ENCODE measurements at places on chromosomes 13 and 19. TPM values are rescaled to one million over a fixed set of nuclear protein-coding genes. Genes with fewer than 3 reads are reported as not detected.
A peak's percentile ranks its signal among the peaks of the same experiment; 100 is the strongest.

ADPRHL1 gene
- 1.1 TPM for polyA plus RNA-seq

PNMA8A gene
- polyA plus RNA-seq: 0.74 TPM

TMEM255B gene
- 1.9 TPM for polyA plus RNA-seq

ZNF571 gene
- 1.0 TPM for polyA plus RNA-seq

C5AR1 gene
- polyA plus RNA-seq: 0.42 TPM

ZNF415 gene
- 4.6 TPM for polyA plus RNA-seq

RGL3 gene
- polyA plus RNA-seq: 2.3 TPM

TDRD3 gene
- polyA plus RNA-seq: 8.0 TPM

SHISA7 gene
- not detected for polyA plus RNA-seq

APOC4 gene
- not detected for polyA plus RNA-seq

SELENOV gene
- not detected for polyA plus RNA-seq

DNA sequence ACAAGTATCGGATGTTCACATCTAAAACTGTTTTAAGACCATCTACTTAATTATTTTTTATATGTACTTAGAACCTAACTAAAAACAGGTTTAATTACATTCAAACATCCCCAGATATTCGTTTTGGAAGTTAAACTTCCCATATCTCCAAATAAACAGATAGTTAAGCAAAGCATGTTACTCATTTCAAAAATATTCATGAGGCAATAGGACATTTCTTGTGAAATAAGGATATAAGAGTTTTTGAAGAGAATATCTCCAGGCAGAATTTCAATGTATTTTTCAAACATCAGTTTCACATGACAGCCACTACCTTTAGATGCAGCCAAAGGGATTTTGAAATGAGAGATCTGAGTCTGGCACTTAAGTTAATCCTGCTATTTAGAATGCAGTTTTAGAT lies 697.5 kb downstream of the SLITRK1 start:
- DNase-seq: peak; percentile 31

DNA sequence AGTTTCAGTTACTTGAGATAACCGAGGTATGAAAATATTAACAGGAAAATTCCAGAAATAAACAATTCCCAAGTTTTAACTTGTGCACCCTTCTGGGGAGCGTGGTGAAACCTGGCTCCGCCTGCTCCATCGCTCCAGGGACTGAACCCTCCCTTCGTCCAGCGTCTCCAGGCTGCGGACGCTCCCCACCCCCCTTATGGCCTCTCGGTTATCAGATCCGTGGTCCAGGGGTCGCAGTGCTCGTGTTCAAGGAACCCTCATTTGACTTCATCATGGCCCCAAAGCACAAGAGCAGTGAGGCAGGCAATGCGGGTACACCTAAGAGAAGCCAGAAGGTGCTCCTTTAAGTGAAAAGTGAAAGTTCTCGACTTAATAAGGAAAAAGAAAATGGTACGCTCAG lies 71.1 kb downstream of the ATP11A start:
- no peak for DNase-seq

GRCh38 chr13:27041341-27041740 lies 130.3 kb downstream of the USP12 start:
- DNase-seq: no peak

- DNase-seq: no peak
Measured at GRCh38 chr19:53466726-53467484, 628 bp upstream of the ZNF813 start.

GRCh38 chr19:18282021-18282787 lies 782 bp upstream of the JUND start:
- DNase-seq: no peak

DNA sequence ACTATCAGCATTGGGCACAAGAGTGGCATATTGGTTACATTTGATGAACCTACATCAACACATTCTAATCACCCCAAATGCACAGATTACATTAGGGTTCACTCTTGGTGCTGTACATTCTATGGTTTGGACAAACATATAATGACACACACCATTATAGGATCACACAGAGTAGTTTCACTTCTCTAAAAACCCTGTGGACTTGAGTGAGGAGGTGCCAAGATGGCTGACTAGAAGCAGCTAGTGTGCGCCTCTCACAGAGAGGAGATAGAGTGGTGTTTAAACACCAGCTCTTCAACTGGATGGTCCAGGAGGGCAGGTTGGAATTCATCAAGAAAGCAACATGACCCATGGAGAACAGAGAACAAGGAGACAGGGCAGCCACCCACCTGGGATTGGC lies 265.6 kb downstream of the TDRD3 start:
- DNase-seq: no peak

DNA sequence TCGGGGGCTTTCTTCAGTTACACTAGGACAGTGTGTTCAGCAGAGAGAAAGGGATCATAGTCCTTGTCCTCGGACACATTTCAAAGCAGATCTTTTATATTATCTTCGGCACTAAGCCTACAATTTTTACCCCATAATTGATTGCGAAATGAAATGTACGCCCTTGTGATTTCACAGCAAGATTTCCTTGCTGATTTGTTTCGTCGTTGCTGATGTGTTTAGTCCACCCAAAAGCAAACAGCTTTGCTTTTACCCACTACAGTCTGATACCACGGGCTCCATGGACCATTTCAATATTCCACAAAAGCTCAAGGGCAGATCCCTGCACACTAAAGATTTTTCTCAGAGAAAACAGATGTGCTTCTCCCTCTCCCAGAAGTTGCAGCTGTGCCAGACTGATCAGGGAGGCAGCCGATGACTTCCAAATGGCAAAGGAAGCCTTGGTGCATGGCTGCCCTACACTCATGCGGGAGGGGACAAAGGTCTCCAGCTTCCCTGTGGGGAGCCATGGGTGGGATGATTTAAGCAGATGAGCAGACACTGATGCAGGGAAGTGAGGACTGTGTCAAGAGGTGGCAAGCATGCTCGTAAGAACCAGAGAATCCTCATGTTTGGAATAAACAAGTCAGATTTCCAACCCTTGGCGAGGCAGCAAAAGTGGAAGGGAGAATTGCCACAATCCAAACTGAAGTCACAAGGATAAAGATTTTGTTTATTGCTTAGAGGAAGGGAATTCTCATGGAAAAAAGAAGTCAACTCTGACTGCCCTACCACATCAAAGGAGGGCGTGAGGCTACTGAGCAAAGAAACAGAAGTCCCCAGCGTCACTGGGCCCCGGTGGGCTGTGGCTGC lies 81.1 kb downstream of the STK24 start:
- no peak for DNase-seq

GRCh38 chr13:25910991-25911419 lies 140.8 kb downstream of the SHISA2 start:
- DNase-seq: no peak

GRCh38 chr13:53112522-53112921 lies 83.9 kb downstream of the OLFM4 start:
- DNase-seq: no peak

DNA sequence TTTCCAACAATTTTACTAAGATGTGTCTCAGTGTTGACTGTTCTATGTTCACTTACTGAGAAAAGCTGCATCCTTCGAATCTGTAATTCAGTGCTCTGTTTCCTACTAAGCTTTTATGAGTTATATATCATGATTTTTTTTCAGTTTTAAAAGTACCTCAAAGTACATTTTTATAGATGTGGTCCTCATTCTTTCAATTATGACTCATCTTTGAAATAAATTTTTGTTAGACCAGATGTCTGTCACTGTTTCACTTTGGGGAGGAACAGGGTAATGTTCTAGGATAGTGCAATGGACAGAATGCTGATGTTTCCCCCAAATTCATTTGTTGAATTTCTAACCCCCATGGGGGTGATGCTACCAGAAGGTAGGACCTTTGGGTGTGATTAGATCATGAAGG lies 74.8 kb downstream of the NALCN start:
- DNase-seq: peak; percentile 34

- DNase-seq: no peak
Measured at GRCh38 chr13:72383646-72384045, 343.8 kb downstream of the MZT1 start.

- DNase-seq: no peak
Measured at GRCh38 chr13:100280681-100281080, 191.8 kb downstream of the PCCA start.

DNA sequence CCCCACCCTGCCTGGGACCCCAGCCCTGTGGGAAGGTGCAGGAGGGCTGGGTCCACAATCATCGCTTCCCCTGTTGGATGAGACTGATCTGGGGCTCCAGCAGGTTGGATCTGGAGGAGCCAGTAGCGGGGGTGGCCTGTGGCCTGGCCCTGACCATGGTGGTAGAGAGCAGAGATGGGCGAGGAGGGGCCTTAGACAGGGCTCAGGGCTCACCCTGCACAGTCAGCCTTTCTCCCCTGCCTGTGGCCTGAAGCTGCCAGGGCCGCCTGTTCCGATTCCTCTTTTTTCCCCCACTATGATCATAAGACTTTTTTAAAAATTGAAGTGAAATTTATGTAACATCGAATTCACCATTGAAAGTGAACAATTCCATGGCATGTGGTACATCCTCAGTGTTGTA lies 18.2 kb downstream of the SIN3B start:
- DNase-seq: no peak

- no peak for DNase-seq
Measured at GRCh38 chr13:99383946-99384345, 76.7 kb upstream of the GPR183 start.

GRCh38 chr13:110615005-110615321 lies 382 bp upstream of the NAXD start:
- no peak for DNase-seq

- DNase-seq: no peak
Measured at GRCh38 chr19:42394751-42395150, 4.7 kb upstream of the CNFN start.

DNA sequence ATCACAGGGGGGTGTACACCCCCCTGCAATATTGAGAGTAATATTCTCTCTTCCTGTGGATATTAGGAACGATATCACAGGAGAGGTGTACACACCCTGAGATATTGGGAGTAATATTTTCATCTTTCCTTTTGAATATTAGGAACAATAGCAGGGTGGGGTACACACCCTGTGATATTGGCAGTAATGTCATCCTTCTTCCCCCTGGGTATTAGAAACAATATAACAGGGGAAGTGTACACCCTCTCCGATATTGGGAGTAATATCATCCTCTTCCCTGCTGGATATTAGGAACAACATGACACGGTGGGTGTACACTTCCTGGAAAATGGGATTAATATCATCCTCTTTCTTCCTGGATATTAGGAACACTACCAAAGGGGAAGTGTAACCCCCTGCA lies 57.8 kb upstream of the CEACAM21 start:
- DNase-seq: no peak

- DNase-seq: no peak
Measured at GRCh38 chr19:33620611-33621010, 1.1 kb upstream of the CHST8 start.

DNA sequence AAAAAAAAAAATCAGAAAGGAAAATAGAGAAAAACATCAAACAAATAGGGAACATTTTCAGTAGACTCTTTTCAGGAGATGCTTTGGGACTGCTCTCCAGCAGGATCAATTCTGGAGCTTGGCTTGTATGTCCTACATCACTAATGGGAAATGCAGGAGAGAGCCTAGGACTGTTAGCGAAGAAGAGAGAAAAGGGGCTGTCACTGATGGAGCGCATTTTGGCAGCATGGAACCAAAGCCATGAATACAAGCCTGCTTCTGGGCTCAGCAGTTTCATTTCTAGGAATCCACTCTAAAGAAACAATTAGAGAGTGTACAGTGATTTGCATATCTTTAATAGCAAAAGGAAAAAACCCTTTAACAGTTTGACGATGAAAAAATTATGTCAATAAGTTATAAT lies 203.9 kb downstream of the NUFIP1 start:
- no peak for DNase-seq

GRCh38 chr19:33712268-33712667 lies 84.4 kb upstream of the KCTD15 start:
- DNase-seq: no peak

- DNase-seq: no peak
Measured at GRCh38 chr13:79626924-79627323, 146.0 kb downstream of the NDFIP2 start.

- DNase-seq: no peak
Measured at GRCh38 chr13:91922969-91923592, 524.7 kb downstream of the GPC5 start.

DNA sequence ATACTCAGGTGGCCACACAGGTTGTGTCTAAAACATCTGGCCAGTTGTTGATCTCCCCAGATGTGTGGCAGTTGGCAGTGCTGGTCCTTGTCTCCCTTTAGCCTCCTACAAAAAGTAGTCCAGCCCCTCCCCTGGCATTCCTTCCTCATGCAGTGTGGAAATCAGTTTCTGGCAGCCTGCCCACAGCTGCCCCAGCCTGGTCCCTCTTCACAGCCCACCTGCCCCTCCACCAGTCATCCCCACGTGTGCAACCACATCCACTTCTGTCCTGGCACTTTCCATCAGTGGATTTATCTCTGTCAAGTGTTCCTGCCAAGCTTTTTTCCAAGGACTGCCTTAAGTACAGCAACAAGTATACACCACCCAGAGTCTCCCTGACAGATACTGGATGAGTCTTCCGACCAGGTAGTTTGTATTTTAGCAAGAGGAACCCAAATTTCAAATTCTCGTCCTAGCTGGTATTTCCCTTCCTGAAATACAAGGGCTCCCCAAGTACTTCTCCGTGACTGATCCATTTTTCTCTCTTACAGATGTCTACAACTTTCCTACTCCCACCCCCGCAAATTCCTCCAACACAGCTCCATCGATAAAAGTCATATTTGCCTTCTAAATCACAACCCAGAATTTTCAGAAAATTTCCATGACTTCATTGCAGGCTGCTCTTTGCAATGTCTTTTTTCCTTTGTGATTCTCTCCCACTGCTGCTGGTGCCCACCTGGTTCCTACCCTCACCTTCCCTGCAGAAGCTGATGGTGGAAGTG lies 313.5 kb downstream of the FOXO1 start:
- no peak for DNase-seq

DNA sequence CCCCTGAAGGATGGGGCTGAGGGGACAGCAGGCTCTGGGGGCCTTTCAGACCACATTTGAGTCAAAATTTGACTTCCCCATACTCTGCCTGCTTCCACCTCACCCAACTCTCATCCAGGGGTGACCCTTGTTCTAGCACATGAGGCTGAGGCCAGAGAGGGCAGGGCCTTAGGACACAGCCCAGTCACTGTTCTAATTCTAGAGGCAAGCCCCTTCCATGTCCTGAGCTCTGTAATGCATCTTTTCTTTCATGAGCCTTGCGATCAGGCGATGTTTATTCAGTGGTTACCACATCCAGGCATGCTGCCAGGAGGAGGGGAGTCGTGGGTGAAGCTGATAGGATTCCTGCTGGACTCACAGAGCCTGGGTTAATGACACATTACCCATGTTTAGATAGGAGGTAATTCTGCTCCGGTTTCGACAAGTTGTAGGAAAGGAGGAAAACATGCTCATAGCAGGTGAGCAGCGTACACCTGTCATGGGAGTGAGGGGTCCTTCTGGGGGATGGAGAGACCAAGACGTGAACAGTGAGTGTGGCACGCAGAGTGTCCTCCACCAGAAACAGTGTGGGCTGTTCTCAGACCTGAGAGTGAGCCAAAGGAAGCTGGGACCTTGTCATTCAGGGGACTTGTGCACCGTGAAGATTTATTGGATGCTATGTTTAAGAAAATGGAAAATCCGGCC lies 9.3 kb downstream of the RPS9 start:
- DNase-seq: peak; percentile 87

Data from BJ (cell line).